ENCODE measurements at places on chromosomes 4 and X.

GRCh38 chr4:17480210-17480927 lies 31.5 kb downstream of the QDPR start:
- DNase-seq: no peak

DNA sequence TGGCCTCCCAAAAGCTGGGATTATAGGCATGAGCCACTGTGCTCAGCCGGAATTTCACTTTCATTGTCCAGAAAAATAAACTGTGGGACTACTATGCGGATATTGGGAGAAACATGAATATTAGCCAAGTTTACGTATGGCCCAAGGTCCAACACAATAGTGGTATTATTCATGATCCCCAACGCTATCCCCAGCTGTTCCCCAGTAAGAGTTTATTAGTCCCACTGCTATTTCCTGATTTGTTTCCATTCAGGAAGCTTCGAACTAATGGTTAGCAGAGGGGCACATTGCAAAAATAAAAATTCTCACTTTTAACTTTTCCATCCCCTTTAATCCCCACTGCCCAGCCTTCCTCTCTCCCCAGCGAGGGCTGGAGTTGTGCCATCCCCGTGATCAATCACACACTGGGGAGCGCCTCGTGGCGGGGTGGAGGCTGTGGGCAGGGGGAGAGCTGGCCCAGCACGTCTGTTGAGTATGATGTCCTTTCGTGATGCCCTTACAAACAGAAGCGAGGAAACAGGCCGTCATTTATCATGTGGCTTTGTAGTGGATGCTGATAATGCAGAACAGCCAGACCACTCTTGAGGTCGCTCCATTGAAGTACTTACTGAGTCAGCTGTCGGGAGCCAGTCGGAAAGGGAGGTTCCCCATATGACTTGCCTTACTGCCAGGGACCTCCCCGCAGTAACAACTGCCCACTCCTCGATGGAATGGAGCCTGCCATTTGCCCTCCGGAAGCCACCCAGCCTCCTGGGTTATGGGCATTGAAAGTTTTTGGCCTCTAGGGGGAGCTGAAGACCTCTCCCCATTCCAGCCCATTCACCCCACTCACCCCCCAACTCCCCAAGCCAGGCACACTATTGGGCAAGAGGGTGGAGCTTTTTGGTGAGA lies 117.0 kb downstream of the KDR start:
- DNase-seq: no peak

DNA sequence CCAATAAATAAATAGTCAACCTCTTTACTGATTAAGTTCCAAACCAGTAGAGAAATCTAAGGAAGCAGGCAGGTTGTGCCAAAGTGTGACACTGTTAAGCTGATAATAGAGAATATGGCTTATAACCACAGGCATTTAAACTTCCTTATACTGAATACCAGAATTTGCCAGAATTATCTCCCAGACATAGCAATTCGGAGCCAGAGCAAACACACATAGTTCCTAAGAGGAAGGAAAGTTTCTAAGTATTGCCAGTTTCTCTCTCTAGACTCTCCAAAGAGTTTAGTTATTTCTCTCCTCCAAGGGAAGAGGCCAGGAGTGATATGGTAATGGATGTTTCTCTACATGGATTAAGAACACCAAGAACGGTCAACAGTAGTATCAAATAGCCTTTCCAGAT lies 191.7 kb upstream of the CPEB2 start:
- no peak for DNase-seq

DNA sequence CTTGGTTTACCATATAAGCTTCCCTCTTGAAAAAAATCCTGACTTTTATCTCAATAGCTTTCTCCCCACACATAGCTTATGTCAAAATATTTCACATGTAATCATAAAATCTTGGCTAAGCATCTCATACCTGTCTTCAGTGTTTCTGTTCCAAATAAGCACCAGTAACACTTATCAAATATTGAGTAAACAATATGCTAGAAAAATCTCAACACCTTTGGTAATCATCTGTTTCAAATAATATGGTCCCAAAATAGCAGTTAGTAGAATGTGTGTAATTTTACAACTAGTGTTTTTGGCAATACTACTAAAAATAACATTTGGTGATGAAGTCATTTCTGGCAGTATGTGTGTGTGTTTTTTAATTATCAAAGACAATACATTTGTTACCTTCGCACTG lies 2138.2 kb downstream of the PCDH7 start:
- DNase-seq: no peak

- no peak for DNase-seq
Measured at GRCh38 chr4:23060776-23061175, 368.0 kb downstream of the GBA3 start.

GRCh38 chr4:3314706-3315260 lies 22.0 kb downstream of the RGS12 start:
- no peak for DNase-seq

DNA sequence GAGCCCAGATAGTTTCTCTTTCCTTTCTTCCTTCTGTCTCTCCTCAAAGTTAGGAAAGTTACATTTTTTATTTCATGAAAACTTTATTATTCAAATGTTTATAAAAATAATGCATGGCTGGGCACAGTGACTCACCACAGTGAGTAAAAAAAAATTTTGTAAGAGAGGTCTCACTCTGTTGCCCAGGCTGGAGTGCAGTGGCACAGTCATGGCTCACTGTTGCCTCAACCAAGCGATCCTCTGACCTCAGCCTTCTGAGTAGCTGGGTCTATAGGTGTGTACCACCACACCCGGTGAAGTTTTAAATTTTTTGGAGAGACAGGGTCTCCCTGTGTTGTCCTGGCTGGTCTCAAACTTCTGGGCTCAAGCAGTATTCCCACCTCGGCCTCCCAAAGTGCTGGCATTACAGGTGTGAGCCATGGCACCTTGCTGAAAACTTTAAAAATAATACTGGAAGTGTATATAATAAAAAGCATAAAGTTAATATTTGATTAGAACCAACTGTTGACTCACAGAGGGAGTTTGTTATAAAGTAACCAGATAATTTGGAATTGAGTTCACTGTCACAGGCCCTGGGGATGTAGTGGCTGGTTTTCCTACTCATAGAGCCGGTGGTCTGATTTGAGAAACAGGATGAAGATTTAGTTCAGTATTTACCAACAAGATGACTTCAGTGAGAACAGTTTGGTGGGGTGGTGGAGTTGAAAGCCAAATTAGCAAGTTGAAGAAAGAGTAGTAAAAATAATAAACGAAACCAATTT lies 18.0 kb downstream of the CMC4 start:
- DNase-seq: no peak

DNA sequence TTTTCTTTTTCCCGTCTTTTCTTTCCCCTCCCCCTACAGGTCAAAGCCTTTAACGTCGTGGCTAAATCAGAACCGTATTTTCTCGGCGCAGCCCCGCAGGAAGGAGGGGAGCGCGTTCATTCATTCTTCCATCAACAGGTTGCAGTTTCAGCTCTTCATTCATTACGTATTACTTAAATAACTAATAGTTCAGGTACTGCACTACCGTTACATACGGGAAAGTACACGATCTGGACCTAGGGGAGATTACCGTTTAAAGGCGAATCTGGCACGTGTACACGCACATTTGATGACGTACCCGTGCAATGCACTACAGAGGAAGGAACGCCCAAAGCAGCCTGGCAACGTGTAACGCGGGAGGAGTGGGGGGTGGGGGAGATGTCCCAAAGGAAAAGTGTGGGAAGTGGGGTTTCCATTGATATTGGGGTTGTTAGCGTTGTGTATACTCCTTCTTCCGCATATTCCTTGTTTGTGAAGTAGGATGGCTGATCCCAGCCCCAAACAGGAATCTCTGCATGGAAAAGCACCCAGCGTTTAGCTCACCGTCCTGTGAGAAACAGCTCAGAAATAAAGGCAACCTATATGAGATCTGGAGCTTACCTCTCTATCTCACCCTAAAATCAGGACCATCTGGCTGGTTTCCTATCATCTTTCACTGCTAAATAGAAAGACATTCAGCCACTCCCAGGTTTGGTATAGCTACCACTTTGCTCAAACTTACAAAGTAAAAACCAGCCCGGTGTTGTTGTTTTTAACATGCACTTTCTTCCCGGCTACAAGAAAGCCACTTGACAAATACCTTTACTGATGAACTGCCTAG lies 585 bp upstream of the SEC24D start:
- DNase-seq: peak; percentile 60

DNA sequence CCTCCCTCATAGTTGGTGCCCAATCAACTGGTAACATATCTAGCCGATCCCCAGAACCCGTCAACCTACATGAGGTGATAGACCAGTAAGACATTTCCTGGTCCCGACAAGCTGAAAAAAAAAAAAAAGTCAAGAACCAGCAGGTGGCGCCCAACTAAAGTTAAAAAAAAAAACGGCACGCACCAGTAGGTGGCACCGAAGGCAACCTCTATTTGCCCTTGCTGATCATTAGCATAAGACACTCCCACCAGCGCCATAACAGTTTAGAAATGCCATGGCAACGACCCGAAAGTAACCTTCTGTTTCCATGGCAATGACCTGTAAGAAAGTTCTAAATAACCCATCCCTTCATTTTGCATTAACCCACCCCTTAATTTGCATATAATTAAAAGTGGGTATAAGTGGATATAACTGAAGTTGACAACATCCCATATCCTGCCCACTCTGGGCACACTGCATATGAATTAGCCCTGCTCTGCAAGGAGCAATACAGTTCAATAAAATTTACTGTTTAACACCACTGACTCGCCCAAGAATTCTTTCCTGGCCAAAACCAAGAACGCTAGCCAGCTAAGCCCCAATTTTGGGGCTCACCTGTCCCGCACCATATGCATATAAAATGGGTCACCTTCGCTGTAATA lies 83.9 kb upstream of the SPANXB1 start:
- DNase-seq: peak; percentile 59

GRCh38 chrX:50941638-50942037 lies 31.1 kb downstream of the BMP15 start:
- no peak for DNase-seq

DNA sequence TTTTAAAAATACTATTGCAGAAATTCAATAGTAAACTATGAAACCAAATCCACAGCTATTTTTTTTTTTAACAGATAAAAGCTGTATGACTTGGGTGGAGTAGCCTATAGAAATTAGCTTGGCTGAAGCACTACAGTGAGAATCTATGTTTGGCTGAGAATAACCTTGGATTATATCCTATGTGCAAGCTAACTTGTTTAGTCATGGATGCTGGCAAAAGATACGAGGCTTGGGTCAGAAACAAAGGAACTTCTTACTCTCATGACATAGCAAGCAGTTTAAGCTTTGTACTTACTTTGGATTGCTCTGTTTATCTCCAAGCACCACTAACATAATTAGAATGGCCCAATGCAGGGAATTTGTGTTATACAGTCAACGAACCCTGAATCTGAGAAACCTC lies 119.2 kb upstream of the GRID2 start:
- no peak for DNase-seq

GRCh38 chr4:140098455-140099160 lies 55.4 kb downstream of the MAML3 start:
- no peak for DNase-seq

- no peak for DNase-seq
Measured at GRCh38 chrX:34655501-34656455, 1.3 kb downstream of the TMEM47 start.

GRCh38 chrX:141787655-141788054 lies 50.5 kb upstream of the MAGEC3 start:
- DNase-seq: no peak

- no peak for DNase-seq
Measured at GRCh38 chrX:48737940-48738339, 23.6 kb upstream of the GLOD5 start.

DNA sequence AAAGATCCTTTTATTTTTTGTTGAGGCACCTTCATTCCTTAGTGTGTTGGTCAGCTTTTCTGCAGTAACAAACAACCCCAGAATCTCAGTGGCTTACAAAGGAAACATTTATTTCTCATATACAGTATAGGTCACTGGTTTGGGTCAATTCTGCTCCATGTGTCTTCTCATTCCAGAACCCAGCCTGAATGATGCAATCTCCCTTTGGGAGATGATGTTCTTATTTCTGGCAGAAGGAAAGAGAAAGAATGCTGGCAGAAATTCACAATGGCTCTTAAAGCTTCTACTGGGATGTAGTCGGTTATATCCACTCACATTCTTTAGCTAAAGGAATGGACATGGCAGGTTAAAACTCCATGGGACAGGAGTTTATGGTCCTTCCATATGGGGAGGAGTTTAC lies 42.3 kb downstream of the IDS start:
- no peak for DNase-seq

DNA sequence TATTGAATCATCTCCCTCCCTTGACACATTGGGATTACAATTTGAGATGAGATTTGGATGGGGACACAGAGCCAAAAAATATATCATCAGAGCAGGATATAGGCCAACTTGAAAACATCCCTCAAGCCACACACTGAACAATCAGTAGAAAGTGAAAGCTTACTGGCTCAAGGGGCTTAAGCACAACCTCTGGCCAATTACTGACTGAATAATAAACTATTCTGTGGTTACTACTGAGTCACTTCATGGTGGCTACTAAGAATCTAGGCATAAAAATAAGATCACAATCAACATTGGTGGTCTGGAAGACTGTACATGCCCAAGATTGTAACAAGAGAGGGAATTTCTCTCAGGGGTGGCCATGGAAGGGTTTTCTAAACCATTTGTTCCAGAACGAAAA lies 27.4 kb upstream of the GPR174 start:
- no peak for DNase-seq

GRCh38 chr4:115152965-115153364 lies 39.5 kb upstream of the NDST4 start:
- DNase-seq: no peak

DNA sequence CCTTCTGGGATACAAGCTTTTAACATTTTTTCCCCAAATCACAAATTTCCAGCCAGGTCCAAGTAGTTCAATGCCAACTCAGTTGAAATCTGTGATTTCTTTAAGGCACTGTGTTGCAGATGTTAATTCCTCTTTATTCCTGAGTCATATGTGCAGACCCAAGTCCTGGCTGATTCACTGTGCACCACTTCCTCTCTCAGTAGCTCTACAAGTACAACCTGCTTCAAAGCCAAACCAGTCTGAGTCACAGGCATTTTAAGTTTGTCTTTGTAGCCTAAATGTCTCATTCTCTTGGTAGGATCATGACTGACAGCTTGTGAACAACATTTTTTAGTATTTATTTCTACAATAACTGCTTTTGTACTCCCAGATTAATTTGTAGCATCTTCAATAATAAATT lies 165.6 kb upstream of the S100G start:
- DNase-seq: no peak

DNA sequence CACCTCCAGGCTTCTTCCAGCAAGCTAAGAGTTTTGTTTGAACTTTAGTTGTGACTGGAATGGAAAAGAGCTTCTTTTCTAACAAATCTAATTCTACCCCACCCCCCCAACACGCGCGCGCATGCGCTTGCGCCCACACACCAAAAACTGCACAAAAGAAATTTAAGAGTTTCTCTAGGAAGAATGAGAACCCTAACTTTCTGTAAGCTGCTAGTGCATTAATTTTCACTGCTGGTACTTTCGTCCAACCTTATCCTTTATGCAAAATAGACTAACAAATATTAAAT lies 9.0 kb upstream of the INTU start:
- DNase-seq: no peak

DNA sequence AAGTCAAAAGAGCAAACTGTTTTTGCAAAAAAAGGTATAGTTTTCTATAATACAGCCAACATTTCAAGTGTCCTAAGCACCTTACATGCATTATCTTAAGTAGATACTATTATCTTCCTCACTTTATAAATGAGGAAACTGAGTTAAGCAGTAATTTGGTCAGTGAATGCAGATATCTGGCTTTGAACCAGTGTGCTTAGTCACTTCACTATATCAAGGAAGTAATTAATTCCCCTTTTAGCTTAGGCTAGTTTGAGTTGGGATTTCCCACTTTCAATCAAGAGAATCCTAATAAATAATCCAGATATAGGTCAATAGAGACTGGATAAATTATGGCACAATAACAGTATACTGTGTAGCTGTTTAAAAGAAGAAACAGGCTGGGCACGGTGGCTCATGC lies 14.8 kb downstream of the SPINK2 start:
- no peak for DNase-seq

All from RPMI8226 (cell line).